CD4-positive, CD25-positive, alpha-beta regulatory T cell (primary cell): ENCODE measurements at places on chromosomes 11 and 22.

DNA sequence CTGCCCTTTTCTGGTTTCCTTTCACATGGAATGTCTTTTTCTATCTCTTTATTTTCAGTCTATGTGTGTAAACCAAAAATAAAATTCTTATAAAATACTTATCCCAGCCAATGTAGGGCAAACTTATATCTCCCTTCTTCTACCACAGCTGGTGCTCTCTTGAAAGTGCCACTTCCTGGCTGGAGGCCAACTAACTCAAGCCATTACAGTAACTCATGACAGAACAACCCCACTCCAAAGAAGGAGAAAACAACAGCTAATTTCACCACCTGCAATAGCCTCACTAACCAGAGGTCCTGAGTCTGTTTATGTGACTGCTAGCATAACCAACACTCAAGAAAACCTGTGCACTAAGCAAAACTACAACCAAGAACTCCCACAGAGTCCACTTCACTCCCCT lies 74.9 kb upstream of the DBX1 start:
- DNase-seq: no peak

DNA sequence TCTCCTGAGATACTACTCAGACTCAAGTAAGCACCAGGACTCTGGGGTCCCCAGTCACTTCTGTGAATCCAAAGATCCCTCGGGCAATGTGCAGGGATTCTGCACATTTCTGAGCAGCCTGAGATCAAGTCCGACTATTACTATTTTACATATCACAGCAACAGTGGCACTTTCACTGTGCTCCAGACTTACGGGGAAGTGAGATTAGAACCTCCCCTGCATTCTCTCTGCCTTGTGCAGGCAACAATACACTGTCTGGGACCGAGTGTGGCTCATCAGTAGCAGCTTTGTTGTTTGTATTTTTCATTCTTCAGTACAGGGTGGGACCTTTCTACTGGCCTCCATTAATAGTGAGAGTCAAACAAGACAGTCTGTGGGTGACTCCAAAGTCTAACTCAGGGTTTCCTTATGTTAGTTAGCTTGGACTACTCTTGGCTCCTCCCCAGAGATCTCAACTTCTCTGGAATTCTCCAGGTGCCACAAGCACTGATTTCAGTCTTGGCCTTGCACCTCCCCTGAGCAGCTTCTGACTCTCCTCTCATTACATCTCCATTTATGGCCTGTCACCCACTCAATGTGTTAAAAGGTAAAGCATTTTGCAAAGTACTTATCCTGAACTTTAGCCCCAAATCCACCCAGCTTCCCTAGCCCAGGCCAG lies 76.2 kb upstream of the TOP3B start:
- no peak for DNase-seq

DNA sequence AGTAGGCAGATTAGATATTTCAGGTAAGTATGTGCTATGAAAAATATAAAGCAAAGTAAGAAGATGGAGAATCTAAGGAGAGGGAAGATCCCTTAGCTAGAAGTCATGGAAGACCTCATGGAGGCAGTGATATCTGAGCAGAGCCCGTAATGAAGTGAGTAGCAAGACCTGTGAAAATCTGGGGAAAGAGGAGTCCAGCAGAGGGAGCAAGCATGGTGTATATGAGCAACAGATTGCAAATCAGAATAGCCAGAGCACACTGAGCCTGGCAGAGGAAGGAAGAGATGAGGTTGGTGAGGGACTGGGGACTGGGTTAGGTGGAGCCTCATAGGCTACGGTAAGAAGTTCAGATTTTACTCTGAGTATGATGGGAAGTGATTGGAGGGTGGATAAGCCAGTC lies 9.4 kb downstream of the LHFPL7 start:
- DNase-seq: no peak

GRCh38 chr22:28505416-28506149 lies 174.1 kb downstream of the TTC28 start:
- no peak for DNase-seq

GRCh38 chr11:71442880-71443279 lies 5.3 kb downstream of the DHCR7 start:
- no peak for DNase-seq
